LoVo (cell line): ENCODE measurements at places on chromosomes 2 and 18.

- no peak for DNase-seq
These were observed 27.1 kb upstream of the FMNL2 start for GRCh38 chr2:152307863-152308262.

DNA sequence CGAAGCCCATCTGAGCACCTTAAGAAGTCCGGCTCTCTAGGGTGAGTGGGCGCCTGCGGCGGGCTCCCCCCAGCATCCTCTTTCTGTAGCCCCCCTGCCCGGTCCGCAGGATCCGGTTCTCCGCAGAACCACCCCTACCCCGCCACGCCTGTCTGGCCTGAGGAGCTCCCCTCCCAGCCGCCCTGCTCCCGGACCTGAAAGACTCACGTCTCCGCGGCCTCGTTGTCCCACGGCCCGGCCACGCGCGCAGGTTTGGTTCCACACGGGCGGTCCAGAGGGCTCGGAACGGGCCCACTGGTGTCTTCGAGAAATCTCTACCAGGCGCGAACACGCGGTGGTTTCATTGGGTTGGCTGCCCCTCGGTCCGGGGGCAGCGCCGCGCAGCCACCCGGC lies 237 bp downstream of the SLC39A6 start:
- DNase-seq, result peak; percentile 1

DNA sequence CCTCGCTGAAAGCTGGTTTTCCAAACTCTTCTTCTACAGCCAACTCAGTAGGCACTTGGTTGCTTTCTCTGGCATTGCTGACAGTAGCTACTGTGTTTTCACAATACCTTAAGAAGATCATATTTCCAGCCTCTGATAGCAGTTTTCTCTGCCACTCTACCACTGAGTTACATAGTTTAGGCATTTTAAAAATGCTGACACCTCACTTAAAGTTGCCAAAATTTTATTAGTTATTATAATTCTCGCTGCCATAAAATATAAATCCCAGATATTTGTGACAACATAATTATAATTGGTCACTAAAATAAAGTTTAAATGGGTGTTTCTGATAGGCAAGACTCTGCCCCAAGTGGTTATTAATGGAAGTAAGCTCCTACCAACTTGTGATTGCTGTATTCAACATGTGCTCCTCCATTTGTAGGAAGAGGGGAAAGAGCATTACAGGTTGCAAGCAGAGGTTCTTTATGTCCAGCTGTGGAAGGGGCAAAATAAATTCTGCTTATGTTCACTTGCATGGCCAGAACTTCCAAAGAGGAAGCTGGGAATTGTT lies 1202.8 kb downstream of the CNTNAP5 start:
- DNase-seq, result no peak

- DNase-seq, result no peak
These were observed 179.4 kb downstream of the DOK6 start for GRCh38 chr18:69580107-69580506.

GRCh38 chr18:77859634-77860033 lies 610.0 kb downstream of the GALR1 start:
- no peak for DNase-seq

DNA sequence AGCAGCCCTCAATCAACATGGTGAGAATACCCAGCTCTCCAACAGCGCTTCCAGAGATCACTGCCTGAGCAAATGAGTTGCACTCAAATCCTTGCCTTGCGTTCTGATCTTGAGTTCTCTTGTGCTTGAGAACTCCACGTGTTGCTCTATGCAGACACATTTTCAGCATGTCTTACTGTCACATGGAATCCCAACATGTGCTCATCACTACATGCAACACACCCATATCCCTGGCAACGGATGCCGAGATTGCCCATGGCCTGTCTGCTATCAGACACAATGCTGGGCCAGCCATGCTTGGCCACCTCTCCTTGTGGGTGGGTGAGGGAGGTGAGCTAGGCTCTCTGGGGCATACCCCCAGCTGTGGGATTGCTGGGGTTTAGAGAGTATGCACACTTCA lies 91.9 kb upstream of the LDAH start:
- DNase-seq, result no peak

- no peak for DNase-seq
These were observed 6.5 kb upstream of the ACOXL start for GRCh38 chr2:110725859-110726258.

- DNase-seq, result no peak
These were observed 134.3 kb upstream of the STON1 start for GRCh38 chr2:48395658-48396057.

DNA sequence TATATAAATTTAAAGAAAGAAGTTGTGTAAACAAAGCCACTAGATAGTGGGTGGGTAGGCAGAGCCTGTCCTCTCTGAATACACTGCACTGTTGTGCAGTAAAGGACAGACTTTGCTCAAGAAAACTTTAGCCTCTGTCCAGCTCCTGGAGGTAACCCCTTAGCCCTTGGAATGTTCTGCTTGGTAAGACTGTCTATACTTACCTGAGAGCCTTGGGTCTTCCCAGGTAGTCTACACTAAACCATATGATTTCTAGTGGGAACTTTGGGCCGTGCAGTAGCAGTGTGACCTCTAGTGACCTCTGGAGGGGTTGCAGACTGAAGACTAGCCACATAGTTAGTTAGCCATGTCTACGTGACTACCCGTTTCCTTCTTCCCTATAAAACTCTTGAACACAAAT lies 678.3 kb upstream of the NRXN1 start:
- no peak for DNase-seq

- peak; percentile 23 for DNase-seq
These were observed 192.5 kb upstream of the FAM98A start for GRCh38 chr2:33791625-33792024.

DNA sequence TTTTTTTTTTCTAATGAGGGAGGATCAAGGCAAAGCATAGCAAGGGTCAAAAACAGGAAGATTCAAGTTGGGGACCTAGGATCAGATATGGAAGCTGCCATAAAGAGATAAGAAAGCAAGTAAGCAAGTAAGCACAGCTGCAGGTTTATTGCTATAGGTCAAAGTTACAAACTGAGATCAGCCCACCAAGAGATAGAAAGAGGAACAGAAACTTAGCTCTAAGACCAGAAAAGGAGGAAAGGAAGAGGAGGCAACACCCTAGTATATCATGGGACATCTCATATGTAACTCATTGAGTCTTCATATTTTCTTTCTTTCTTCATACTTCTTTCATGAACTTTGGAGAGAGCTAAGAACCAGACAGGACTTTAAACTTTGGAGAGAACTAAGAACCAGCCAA lies 295.9 kb upstream of the CRIM1 start:
- DNase-seq, result no peak

- DNase-seq, result no peak
These were observed 47.2 kb upstream of the CDC42EP3 start for GRCh38 chr2:37718515-37719161.

DNA sequence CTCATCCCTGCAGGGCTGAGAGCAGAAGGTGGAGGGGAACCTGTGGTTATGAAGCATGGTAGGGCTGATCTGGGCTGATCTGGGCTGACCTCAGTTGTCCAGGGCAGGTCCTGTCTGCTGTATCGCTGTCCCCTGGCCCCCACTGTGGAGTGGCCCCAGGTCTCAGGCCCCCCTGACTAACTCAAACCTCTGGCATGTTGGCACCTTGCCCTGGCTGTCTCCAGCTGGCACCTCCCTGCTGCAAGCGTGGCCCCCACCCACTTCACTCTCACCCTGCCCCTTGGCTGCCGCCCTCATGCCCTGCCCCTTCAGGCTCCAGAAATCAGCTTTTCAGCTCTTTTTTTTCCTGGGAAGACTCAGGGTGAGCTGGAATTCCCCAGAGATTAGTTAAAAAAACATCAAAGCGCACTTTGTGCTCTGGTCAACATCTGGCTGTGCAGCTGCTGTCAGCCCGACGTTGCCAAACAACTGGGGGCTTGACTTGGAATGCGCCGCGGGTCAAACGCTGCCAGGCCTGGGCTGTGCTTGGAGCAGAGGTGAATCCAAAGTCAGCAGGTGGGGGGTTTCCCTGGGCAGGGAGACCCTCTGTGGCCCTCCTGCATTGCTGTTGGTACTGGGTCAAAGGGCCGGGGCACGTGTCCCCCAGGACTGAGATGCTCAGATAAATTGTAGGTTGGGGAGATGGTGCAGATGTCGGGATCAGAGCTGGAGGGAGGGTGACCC lies 173.8 kb upstream of the HDAC4 start:
- DNase-seq, result no peak
